GM23248 (cell line): ENCODE measurements at places on chromosomes 5 and 9. TPM values are rescaled to one million over a fixed set of nuclear protein-coding genes. Genes with fewer than 3 reads are reported as not detected.
A peak's percentile ranks its signal among the peaks of the same experiment; 100 is the strongest.

GRCh38 chr9:109441296-109441695 lies 56.8 kb downstream of the PTPN3 start:
- peak; percentile 14 for DNase-seq
- H3K27ac ChIP-seq = no peak overlapping the region
- no peak overlapping the region for H3K4me3 ChIP-seq
- no peaks in the 10 kb centered on the region for H3K4me1 ChIP-seq
- no peaks in the 10 kb centered on the region for H3K27me3 ChIP-seq

GRCh38 chr5:35143841-35144240 lies 86.4 kb downstream of the PRLR start:
- H3K4me1 ChIP-seq = peaks cover 40% of the 10 kb centered on the region
- H3K27ac ChIP-seq = peak overlapping the region; percentile 5; the same call in 1 of the 2 replicates
- DNase-seq = peak; percentile 60
- no peaks in the 10 kb centered on the region for H3K36me3 ChIP-seq

ROPN1L gene
- total RNA-seq = 0.86 TPM in 1 of 2 replicates, not detected in the other

DNA sequence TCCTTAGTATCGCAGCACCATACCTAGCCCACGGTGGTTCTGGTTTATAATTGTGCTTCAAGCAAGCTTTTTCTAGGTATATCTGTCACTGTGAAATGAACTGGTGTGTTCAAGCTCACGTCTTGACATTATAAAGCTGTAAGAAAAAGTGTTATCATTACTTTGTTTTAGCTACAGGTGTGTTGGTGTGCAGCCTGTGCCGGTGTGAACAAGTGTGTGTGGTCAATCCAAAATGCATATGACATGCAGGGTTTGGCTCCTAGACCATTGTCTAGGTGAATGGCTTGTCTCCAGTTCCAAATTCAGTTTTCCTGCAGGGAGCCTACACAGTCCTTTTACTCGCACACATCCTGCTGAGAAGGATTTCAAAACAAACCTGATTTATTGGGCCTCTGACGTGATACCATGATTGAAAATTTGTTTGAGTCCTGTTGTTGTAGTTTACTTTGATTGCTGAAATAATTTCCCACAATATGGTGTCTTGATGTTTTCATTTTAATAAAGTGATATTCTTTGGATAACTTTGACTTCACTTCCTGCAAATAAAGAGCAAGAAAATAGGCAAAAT lies 3.7 kb downstream of the LSM11 start:
- H3K27ac ChIP-seq = no peak overlapping the region
- H3K27me3 ChIP-seq = no peaks in the 10 kb centered on the region
- no peaks in the 10 kb centered on the region for H3K36me3 ChIP-seq
- no peak for DNase-seq
- peaks cover 10% of the 10 kb centered on the region for H3K4me1 ChIP-seq
- no peak overlapping the region for H3K4me3 ChIP-seq

INSL4 gene
- total RNA-seq = not detected in 2 replicates

GRCh38 chr5:81629986-81630385 lies 120.9 kb downstream of the SSBP2 start:
- no peaks in the 10 kb centered on the region for H3K27me3 ChIP-seq
- H3K27ac ChIP-seq = no peak overlapping the region
- no peak for DNase-seq
- H3K4me3 ChIP-seq = no peak overlapping the region

ADGRV1 gene
- total RNA-seq = not detected in 2 replicates

DNA sequence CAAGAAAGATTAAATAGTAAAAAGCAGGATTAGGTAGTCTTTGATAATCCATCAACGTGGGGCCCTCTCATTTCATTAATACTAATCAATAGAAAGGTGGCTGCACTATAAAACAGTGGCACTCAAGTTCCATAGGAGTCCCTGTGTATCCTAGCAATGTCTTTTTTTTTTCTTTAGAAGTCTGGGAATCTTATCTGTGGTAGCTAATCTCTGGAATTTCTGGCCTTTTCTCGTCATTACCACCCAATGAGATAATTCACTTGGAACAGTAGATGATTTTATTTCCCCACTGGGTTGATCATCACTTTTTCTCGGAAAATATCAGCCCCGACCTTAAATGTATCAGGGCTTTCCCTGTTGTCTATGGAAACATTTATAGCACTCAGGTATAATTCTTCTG lies 86.8 kb upstream of the CDH6 start:
- DNase-seq = peak; percentile 48
- H3K4me1 ChIP-seq = peaks cover 23% of the 10 kb centered on the region
- peak overlapping the region; percentile 65 for H3K27ac ChIP-seq
- H3K36me3 ChIP-seq = no peaks in the 10 kb centered on the region

DNA sequence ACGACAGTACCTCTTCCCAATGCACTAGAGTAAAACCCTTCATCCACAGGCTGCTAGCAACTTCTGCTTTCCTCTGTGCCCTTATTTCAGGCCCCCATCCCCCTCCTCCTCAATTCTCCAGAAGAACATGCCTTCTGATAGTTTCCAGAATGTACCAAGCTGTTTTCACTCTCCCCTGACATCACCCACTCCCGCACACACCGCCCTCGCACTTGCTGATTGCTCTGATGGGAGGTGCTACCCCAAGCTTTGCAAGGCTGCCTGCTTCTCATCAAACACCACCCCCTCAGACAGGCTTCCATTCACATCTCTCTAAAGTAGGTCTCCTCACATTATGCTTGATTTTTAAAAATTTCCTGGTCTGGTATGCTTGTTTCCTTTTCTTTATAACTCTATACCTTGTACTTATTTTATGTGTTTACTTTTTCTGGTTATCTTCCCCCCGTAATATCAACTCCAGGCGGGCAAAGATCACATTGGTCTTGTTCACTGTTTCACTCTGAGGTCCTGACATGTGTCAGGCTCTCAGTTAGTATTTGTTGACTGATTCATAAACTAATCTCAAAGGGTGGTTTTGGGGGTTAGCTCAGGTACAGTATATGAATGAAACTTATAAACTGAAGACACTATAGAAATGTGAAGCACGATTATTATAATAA lies 91.0 kb upstream of the C9orf72 start:
- no peak overlapping the region for H3K27ac ChIP-seq
- H3K4me1 ChIP-seq = no peaks in the 10 kb centered on the region
- DNase-seq = no peak
- 0 out of 2 replicates have a peak, but pooled peaks cover 4% of the 10 kb centered on the region for H3K27me3 ChIP-seq
- H3K36me3 ChIP-seq = no peaks in the 10 kb centered on the region
- no peak overlapping the region for H3K4me3 ChIP-seq

GRCh38 chr9:811106-811531 lies 30.4 kb upstream of the DMRT1 start:
- no peaks in the 10 kb centered on the region for H3K27me3 ChIP-seq
- no peak overlapping the region for H3K4me3 ChIP-seq
- no peak overlapping the region for H3K27ac ChIP-seq
- H3K4me1 ChIP-seq = no peaks in the 10 kb centered on the region

ACOT12 gene
- total RNA-seq = not detected in 2 replicates

GRCh38 chr9:130040984-130041647 lies 1.9 kb downstream of the FNBP1 start:
- peak overlapping the region; percentile 43 for H3K27ac ChIP-seq
- no peaks in the 10 kb centered on the region for H3K27me3 ChIP-seq
- H3K36me3 ChIP-seq = no peaks in the 10 kb centered on the region
- no peak for DNase-seq

DNA sequence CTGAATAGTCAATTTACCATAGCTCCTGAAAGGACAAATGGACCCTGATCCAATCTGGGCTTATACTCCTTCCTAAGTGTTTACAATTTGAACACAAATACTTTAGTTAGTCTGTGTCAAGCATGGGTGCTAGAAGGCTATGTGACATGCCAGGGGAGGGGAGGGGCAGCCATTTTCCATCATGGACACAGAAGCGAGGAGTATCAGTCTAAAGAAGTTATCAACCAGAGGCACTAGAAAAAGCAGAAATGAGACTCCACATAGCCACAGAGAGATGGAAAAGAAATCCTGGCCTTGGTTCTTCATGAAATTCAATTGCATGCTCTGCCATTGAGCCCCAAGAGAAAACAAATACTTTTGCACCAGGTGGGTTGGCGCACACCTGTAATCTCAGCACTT lies 61.8 kb downstream of the NR6A1 start:
- H3K27me3 ChIP-seq = no peaks in the 10 kb centered on the region
- DNase-seq = no peak
- H3K36me3 ChIP-seq = no peaks in the 10 kb centered on the region
- peaks cover 25% of the 10 kb centered on the region for H3K4me1 ChIP-seq

DNA sequence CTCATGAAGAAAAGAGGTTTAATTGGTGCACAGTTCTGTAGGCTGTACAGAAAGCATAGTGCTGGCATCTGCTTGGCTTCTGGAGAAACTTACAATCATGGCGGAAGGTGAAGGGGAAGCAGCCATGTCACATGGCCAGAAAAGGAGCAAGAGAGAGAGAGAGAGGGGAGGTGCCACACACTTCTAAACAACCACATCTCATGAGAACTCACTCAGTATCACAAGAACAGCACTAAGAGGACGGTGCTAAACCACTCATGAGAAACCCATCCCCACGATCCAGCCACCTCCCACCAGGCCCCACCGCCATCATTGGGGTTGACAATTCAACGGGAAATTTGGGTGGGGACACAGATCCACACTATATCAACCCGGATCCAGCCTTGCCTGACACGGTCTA lies 28.8 kb upstream of the IER5L start:
- no peaks in the 10 kb centered on the region for H3K36me3 ChIP-seq
- H3K27ac ChIP-seq = no peak overlapping the region
- no peaks in the 10 kb centered on the region for H3K4me1 ChIP-seq
- no peak overlapping the region for H3K4me3 ChIP-seq
- no peak for DNase-seq

TAS2R1 gene
- total RNA-seq = not detected in 2 replicates

PSAT1 gene
- total RNA-seq = 368 and 376 TPM in 2 replicates

TMEM252 gene
- total RNA-seq = not detected in 2 replicates

MELK gene
- 23.2 and 23.3 TPM in 2 replicates for total RNA-seq

PLEKHG4B gene
- not detected in 2 replicates for total RNA-seq

GFI1B gene
- not detected in 2 replicates for total RNA-seq

APBA1 gene
- 4.3 and 11.3 TPM in 2 replicates for total RNA-seq

- no peaks in the 10 kb centered on the region for H3K4me1 ChIP-seq
- no peaks in the 10 kb centered on the region; the same call in 1 of the 2 replicates for H3K27me3 ChIP-seq
- H3K27ac ChIP-seq = no peak overlapping the region
- no peaks in the 10 kb centered on the region for H3K36me3 ChIP-seq
- DNase-seq = no peak
These were observed 64.5 kb downstream of the MCTP1 start for GRCh38 chr5:95220381-95220780.

GRXCR2 gene
- not detected in 2 replicates for total RNA-seq

SAPCD2 gene
- 5.4 TPM in 2 replicates for total RNA-seq

DNA sequence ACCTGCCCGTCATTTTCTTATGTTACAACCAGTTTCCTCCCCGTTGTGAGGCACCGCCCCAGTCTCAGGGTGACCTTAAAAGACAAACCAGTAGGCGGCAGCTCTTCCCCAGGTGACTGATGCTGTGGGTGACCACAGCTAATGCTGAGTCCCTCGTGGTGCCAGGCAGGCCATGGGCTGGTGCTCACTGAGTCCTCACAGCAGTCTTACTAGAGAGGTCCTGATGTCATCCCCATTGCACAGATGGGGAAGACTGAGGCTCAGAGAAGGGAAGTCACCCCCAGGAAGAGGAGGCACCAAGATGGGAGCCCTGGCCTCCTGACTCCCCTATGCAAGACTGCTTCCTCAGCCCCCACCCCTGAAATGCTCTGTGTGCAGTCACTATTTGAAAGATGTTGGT lies 978 bp downstream of the CFAP157 start:
- no peak overlapping the region for H3K27ac ChIP-seq
- no peak overlapping the region for H3K4me3 ChIP-seq
- H3K36me3 ChIP-seq = no peaks in the 10 kb centered on the region
- H3K27me3 ChIP-seq = no peaks in the 10 kb centered on the region

- H3K27ac ChIP-seq = no peak overlapping the region
- H3K27me3 ChIP-seq = no peaks in the 10 kb centered on the region
- H3K4me3 ChIP-seq = no peak overlapping the region
These were observed 196.0 kb downstream of the NR2F1-AS1 start for GRCh38 chr5:93384995-93385394.

TAF11L5 gene
- not detected in 2 replicates for total RNA-seq

- H3K27me3 ChIP-seq = no peaks in the 10 kb centered on the region
- no peaks in the 10 kb centered on the region for H3K36me3 ChIP-seq
- H3K4me1 ChIP-seq = peaks cover 18% of the 10 kb centered on the region
These were observed 184.5 kb downstream of the GNAQ start for GRCh38 chr9:77847059-77847499.

- H3K27me3 ChIP-seq = 0 out of 2 replicates have a peak, but pooled peaks cover 4% of the 10 kb centered on the region
- no peaks in the 10 kb centered on the region for H3K36me3 ChIP-seq
- H3K27ac ChIP-seq = no peak overlapping the region
- H3K4me3 ChIP-seq = no peak overlapping the region
- no peak for DNase-seq
These were observed 64.1 kb downstream of the SEMA6A start for GRCh38 chr5:116510517-116510916.

NME5 gene
- total RNA-seq = not detected in 2 replicates

- peaks cover 48% of the 10 kb centered on the region for H3K27me3 ChIP-seq
- H3K27ac ChIP-seq = no peak overlapping the region
- no peak overlapping the region for H3K4me3 ChIP-seq
These were observed 146.5 kb downstream of the SYK start for GRCh38 chr9:90948156-90948555.

DNA sequence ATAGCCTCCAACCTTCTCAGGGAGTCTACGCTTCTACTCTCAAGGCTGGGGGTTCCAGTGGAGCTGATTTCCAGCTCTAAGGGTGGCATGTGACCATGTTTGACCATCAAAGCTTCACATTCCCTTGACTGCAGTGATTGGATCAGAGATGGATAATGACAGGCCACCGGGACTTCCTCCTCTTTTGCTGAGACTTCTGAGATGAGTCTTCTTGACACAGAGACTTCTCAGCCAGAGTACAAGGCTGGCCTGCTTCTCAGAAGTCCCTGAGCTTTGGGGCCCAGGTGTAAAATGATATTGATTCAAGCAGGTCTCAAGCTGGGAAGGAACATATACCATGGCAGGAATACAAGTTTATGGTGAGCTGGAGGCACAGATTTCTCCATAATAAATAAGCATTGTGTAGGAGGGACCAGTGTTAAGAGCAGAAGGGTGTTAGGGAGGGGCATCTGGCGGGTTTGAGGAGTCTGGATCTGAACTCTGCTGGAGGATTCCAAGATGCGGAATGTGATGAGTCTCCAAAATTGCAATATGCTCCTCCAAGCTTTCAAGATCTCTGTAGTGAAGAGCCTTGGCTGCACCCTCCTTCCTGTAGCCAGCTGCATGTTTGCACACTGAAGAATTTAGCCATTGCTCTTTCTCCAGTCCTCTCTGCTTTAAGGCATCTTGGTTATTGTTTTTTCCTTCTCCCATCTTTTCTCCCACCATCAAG lies 41.7 kb upstream of the HSD17B4 start:
- no peaks in the 10 kb centered on the region for H3K36me3 ChIP-seq
- H3K27me3 ChIP-seq = no peaks in the 10 kb centered on the region
- peak overlapping the region; percentile 89 for H3K27ac ChIP-seq
- peak overlapping the region; percentile 92 for H3K4me3 ChIP-seq

- no peak overlapping the region for H3K27ac ChIP-seq
- no peak for DNase-seq
- no peaks in the 10 kb centered on the region for H3K27me3 ChIP-seq
- H3K36me3 ChIP-seq = no peaks in the 10 kb centered on the region
These were observed 265.2 kb downstream of the GADD45G start for GRCh38 chr9:89869793-89870580.

PCDHGC5 gene
- 2.2 and 3.2 TPM in 2 replicates for total RNA-seq

GRCh38 chr5:98066910-98067309 lies 706.6 kb upstream of the RGMB start:
- no peak overlapping the region for H3K27ac ChIP-seq
- no peaks in the 10 kb centered on the region for H3K4me1 ChIP-seq
- no peak for DNase-seq
- H3K4me3 ChIP-seq = no peak overlapping the region
